ENCODE measurements at places on chromosomes 7 and 10.

GRCh38 chr10:133235265-133235855 lies 2.3 kb upstream of the VENTX start:
- no peak for DNase-seq

GRCh38 chr7:96361116-96361857 lies 39.4 kb upstream of the SLC25A13 start:
- no peak for DNase-seq

- DNase-seq = no peak
These were observed 23.4 kb upstream of the GRB10 start for GRCh38 chr7:50806143-50806542.

GRCh38 chr10:62742536-62743061 lies 61.9 kb upstream of the ADO start:
- DNase-seq = no peak

All from nucleus accumbens (tissue), 56 donors.